WTC11 (cell line): ENCODE measurements at places on chromosomes 12 and 14. TPM values are rescaled to one million over a fixed set of nuclear protein-coding genes. Genes with fewer than 3 reads are reported as not detected.

DNA sequence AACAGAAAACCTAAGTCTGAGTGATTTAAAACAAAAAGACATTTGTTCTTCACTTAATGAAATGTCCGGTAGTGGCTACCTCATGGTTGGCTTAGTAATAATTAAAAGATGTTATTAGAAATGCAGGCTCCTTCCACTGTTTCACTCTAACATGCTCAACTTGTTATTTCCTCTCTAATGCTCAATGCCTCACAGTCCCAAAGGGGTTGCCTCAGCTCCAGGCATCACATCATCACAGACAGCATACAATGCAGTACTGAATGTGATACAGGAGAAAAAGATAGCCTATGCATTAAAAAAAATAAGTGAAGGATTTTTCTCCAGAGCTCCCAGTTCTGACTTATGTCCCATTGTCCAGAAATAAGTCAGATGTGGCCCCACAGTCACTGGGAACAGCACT is 1077.0 kb upstream of the TMEM132C start:
- no peak overlapping the region for H3K4me3 ChIP-seq
- H3K27ac ChIP-seq, result no peak overlapping the region
- peaks cover 51% of the 10 kb centered on the region for H3K36me3 ChIP-seq
- peaks cover 8% of the 10 kb centered on the region for H3K27me3 ChIP-seq
- no peak for DNase-seq
- no peaks in the 10 kb centered on the region for H3K4me1 ChIP-seq

DNA sequence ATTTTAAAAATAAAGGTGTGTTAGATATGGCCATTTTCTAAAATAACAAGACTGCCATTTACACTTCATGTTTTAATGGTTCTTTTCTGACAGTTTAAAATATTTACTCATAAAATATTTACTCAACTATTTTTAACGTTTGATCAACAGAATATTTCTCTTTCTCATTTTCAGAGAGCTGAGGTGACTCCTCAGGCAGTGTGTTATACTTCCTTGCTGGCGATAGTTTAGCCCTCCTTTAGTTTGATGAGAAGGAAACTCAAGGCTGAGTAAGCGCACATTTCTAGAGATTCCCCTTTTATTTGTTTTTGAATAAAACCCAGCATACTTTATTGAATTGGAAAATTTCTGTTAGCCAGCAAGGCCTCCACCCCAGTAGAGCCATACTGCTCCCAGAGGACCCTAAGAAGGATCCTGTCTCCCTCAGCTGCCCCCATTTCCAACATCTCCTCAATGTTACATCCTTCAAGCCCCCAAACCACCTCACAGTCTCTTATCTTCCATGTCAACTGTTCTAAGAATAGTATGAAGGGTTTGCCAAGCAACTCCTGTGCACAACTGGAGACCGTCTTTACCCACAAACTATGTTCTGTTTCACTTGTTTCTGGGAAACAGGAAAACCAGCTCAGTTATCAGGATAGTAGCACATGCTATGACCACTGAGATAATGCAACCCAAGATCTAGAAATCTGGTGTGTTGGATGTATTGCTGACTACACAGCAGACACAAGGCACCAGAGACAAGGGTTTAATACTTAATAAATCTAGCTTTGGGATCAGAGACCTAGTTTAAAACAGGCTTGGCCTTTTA is 129.5 kb downstream of the STXBP6 start:
- H3K27me3 ChIP-seq, result no peaks in the 10 kb centered on the region
- no peaks in the 10 kb centered on the region for H3K36me3 ChIP-seq
- peaks cover 45% of the 10 kb centered on the region for H3K4me1 ChIP-seq
- H3K27ac ChIP-seq, result no peak overlapping the region
- no peak for DNase-seq

The VWF gene
- total RNA-seq, result 0.48 to 0.98 TPM (median 0.78 TPM) in 3 replicates

The LRTM2 gene
- total RNA-seq, result 0.30 to 0.66 TPM (median 0.34 TPM) in 3 replicates

The TMEM52B gene
- not detected in 3 replicates for total RNA-seq
